Large intestine (tissue), 12 donors: ENCODE measurements at places on chromosomes 12 and 14.

DNA sequence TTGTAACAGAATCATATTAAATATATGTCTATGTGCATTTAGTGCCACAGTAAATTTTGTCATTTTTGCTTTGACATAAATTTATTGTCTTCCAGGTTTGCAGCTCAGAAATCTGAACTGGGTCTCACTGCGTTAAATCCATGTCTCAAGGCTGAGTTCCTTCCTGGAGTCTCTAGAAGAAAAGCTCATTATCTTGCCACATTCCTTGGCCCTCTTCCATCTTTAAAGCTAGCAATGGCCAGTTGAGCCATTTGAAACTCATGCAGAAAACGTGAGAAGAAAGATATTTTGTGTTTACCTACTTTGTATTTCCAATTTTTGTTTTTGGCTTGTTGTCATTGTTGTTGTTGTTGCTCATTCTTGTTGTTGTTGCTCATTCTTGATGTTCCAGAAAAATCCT is 10.7 kb downstream of the PRH1 start:
- DNase-seq: no peak

- no peak for DNase-seq
Observed at GRCh38 chr12:12181511-12181910, 85.3 kb downstream of the LRP6 start.

DNA sequence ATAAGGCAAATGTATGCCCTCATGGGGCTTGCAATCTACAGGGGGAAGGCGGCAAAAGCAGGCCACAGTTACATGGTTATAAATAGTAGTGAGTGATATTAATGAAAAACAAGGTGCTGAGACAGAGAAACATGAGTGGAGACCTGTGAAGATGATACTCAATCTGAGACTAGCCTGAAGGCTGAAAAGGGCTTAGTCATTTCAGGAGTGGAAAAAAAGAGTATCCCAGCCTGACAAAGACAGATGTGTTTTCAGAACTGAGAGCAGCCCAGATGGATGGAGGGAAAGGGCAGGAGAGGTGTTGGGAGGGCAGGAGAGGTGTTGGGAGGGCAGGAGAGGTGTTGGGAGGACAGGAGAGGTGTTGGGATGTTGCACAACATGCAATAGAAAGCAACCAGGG is 181.9 kb downstream of the C12orf42 start:
- no peak for DNase-seq

- DNase-seq: peak; percentile 43
Observed at GRCh38 chr12:65306366-65307168, 28.1 kb downstream of the MSRB3 start.

- DNase-seq: no peak
Observed at GRCh38 chr12:106149096-106149784, 10.5 kb upstream of the NUAK1 start.

GRCh38 chr12:6961695-6962284 is 8.7 kb downstream of the PHB2 start:
- DNase-seq: peak; percentile 73

DNA sequence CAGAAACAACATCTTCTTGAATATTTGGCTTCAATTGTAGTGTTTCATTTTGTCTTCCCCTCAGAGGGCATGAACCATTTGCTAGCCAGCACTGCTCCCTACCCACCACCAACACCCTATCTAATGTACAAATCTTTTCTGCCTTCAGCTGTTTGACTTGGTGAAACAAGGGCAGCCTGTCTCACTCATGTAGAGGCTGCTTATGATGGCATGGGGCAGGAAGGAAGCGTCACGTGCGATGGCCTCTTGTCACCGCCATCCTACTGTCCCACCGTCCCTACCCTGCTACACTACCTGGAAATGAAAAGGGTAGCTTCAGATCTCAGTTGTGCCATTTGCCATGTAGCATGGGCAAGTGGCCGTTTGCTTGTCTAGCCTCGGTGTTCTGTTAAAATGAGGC is 29.9 kb upstream of the LRTM2 start:
- no peak for DNase-seq

DNA sequence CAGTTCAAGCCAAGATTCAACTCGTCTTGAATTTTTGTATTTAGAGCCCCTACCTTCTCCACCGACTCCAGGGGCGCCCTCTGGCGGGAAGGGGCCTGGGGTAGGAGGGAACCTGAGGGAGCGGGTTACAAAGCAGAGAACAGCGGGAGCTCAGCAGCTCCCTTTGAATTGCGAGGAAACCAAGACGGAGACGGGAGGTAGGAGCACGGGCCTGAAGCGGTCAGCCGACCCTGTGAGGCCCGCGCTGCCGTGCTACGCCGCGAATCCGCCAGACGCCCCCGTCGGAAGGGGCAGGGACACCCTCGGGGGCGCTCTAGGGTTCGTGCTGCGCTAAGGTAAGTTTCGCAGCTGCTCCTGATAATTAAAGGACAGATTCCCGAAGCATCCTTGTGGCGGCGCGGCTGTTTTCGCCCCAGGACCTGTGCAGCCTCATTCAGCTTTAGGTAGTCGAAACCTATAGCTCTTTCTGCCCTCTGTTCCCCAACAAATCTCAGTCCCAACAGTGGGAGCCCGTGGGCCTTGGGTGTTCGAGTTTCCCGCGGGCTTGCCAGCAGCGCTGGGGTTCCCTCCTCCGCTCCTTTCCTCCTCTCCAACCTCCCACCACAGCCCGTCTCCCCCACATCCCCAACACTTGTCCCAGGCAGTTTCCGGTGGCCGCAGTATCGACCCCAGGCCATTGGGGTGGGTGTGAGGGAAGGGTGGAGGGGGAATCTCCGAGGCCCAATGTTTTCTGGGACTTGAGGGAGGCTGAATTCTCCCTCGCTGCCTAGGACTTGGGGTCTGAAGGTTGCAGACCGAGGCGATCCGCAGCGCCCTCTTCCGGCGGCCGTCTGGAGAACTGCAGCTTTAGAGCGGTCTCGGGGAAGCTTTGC is 5.1 kb upstream of the NKX2-1 start:
- DNase-seq: no peak

GRCh38 chr14:104826189-104826860 is 25.4 kb downstream of the ZBTB42 start:
- DNase-seq: peak; percentile 82

GRCh38 chr12:31280183-31280582 is 45.8 kb downstream of the SINHCAF start:
- no peak for DNase-seq

DNA sequence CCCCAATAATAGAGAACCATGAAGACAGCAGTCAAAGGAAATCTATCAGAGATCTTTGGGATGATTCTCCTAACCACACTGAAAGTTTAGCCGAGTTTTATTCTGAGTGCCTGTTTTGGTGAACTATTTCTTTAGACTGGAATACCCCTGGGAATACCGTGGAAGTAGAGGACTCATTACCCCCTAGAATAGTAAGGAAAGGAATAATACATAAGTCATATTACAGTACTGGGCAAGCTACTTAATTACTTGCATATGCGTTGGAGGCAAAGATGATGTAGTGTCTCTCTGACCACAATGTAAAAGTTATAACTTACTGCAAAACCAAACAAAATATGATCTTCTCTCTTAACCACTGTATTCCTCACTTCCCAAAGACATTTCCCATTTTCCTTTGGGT is 25.5 kb downstream of the ZC2HC1C start:
- DNase-seq: no peak

DNA sequence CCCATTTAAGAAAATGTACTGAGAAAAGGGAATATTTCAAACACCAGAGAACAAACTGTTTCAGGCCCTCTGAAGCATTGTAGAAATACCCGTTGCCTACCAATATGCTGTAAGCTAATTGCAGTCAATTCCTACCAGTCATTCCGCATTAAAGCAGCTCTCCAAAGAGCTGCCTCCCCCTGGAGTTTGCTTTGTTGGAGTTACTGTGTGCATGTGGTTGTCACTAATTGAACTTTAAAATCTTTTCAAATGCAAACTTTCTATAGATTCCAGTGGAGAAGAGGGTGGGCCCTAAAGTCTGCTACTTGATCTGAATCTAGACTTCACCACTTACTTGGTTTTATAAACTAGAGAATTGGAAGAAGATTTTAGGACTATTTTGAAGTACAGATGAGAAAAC is 112.7 kb downstream of the PLXNC1 start:
- DNase-seq: no peak

- DNase-seq: no peak
Observed at GRCh38 chr14:38316922-38317321, 61.0 kb upstream of the CLEC14A start.

GRCh38 chr12:80655751-80656150 is 51.7 kb upstream of the MYF6 start:
- DNase-seq: no peak

- DNase-seq: no peak
Observed at GRCh38 chr14:22872833-22873520, 1.4 kb downstream of the LRP10 start.

DNA sequence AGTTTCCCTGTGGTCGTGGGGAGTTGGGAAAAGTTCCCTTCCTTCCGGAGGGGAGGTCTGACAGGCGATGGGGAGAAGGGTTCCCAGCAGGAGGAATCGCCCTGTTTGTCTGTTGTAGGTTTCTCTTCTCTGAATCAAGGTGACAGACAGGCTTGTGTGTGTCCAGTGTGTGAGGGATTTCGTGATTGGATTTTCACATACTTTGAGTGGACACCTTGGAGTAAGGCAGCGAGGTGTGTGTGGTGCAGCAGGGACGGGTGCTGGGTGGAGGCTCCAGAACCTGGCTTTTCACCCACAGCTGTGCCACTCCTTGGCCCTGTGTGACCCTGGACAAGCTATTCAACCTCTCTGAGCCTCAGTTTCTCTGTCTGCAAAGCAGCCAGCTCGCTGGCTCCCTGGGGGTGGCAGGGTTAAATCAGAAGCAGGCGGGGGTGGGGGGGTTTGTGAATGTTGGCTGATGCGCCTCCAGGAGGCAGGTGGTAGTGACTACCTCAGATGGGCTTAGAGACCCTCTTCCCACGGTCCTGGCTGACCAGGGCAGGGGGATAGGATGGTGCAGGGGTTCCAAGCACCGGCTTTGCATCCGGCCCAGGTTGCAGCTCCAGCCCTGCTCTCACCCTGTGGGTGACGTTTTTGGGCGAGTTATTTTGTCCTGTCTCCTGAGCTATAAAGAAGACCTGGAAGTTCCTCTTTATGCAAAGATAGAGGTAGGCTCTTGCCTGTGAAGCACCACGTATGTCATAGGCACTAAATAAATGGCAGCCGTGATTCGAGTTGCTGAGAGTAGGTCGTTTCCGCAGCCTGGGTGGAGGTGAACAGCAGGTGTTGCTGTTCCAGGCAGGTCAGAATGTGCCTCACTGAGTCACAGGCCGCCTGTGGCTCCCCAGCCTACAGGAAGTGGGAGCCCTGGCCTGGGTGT is 679 bp downstream of the BDKRB2 start:
- no peak for DNase-seq

DNA sequence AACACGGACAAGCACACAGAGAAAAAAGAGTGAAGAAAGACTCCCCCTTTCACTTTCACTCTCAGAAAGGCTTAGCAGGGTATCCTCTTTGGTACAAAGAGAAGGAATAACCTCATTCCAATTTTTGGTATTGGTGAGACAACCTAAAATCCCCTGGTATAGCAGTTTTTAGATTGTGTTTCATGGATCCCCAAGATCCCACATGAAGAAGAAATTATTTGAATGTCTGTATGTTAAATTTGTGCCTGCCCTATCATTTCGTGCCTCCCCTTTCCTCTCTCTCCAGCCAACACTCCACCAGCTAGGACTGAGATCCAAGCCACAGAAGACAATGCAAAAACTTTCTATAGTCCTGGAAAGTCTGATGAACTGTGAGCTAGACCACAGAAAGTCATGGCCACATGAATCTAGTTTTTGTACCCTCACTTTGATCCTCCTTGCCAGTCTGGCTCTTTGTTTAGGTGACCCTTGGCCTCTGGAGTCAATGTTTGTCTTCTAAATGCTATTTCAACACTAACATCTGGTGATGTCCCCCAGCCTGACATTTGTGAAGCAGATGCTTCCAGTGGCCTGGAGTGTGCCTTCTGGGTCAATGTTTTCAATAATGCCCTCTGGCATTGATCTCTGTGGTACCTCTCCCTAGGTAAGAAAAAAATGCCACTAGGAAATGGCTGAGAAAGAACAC is 181.9 kb upstream of the BMP4 start:
- peak; percentile 6 for DNase-seq

DNA sequence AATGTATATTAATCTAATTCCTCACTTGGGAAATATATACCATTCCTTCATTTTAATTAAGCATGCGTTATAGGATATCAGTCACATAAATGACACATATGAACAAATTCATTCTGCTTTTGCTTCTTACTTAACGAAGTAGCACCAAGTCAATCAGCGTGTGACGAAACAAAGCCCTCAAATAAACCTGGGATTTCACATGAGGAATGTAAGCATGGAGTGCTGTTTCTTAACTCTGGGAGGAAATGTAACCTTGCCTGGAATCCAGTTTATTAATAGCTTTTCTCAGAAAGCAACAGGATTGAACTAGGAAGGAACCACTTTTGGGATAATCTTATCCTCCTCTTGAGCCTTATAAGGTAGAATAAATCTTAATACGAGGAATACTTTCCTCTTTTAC is 72.0 kb downstream of the NIN start:
- no peak for DNase-seq

DNA sequence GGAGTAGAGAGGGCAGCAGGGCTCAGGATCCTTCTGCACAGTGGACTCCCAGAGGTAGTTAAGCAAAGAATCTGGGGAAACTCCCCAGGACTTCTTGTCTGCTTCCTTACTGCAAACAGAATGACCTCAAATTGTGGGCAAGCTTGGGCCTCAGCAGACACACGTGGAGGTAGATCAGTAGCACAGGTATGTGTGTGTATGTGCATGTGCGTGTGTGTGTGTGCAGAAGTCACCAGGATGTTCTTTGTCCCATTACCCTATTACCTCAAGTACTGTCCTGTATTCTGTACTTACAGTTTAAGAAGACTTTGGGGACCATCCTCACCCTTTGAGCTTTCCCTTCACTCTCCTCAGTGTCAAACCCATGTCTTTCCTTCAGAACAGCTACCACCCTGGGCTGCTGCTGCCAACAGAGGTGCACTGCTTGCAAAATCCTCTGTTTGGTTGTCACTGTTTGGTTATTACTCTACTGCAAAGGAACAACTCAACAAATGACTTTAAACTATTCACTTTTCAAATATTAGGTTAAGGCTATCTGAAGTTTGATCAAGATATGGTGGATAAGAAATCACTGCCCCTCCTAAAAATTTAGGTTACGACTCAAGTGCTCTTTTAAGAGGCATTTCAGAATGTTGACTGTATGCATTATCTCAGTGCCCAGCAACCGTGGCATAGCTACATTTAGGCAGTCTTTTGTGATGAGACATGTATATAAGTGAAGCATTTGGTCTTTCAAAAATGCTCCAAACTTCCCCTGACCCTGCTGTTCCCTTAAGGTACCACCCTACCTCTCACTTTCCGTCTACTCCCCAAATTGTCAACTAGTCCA is 78.2 kb upstream of the MBIP start:
- DNase-seq: no peak

GRCh38 chr14:103518422-103519042 is 4.1 kb downstream of the CKB start:
- peak; percentile 37 for DNase-seq
